HCEC 1CT (cell line): ENCODE measurements at places on chromosomes 13 and 19.
A peak's percentile ranks its signal among the peaks of the same experiment; 100 is the strongest.

DNA sequence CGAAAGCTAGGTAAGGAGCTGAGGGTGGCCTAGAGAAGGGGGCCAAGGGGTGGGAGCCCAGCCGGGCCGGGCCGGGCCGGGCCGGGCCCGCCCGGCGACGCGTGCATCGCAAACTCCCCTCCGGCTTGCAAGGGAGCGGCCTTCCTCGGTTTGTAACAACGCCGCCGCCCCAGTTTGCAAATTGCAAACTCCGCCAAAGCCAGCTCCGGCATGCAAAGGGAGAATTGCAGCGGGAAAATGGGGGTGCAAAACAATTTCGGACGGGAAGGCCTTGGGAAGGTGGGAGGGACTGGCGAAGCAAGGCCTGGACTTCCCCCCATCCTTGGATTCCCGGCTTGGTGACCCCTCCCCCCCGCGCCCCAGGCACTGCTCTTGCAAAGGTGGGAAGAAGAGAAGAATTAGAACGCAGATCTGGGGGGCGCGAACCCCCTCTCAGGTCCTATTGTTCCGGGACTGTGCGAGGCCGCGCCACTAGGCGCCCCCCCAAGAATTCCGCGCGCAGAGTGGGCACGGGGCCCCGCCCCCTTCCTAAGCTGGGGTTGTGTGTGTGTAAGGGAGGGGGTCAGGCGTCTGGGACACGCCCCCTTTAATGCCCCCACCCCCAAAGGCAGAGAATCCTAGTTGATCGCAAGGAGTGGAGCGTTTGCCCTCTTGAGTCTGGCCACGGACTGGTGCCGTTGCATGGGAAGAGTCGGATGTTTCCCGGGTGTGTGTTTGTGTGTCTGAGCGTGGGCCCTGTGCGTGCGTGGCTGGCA lies 926 bp downstream of the PRR12 start:
- peak; percentile 59 for DNase-seq

DNA sequence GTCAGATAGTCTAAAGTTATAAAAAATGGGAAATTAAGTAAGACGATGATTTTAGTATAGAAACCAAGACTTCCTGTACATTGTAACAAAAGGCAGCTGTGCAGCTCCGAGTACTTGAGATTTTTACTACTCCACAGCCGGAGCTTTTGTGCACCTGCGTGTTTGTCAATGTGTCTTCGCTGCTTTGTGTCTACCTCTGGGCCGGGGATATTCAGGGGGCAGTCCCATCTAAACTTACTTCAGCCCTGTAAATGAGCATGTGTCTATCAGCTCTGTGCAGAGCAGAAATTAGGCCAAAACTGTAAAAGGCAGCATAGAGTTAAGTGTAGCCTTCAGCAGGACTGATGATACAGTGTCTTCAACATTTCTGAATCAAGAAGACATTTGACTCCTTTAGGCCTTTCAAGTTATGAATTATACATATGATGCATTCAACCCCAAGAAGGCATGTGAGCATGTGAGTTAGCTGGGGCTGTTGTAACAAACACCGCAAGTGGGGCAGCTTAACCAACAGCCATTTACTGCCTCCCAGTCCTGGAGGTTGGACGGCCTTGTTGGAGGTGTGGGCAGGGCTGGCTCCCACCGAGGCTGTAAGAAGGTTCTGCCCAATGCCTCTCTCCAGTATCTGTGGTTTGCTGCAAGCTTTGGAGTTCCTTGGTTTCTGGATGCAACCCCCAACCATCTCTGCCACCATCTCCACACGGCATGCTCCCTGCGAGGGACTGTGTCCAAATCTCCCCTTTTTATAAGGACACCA lies 191.0 kb upstream of the IRS2 start:
- no peak for DNase-seq

DNA sequence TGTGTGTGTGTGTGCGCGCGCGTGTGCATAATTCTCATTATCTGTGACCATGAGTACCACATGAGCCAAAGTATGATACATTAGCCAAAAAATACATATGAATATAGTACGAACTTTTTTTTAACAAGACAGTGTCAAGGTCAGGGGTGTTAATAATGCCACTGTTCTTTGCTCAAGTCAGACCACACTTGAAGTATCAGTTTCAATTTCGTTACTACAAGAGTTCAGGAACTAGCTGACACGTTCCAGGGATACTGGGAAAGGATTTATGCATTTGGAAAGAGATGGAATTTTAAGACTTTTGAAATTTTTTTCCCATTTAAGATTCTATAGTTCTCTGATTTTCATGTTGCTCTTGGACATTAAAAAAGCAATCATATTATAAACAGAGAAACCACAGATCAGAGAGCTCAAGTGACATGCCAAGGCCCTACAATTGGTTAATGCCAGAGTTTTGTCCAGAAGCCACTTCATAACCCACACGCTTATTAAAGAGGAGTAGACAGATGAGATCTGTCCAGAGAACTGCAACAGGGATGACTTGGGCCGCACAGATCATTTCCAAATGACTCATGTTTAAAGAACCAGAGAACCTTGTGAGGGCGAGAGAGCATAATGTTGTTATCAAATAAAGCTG lies 718.8 kb upstream of the SGCG start:
- no peak for DNase-seq

- DNase-seq = peak; percentile 85
These were observed 21.8 kb downstream of the HCN2 start for GRCh38 chr19:611481-611868.

- DNase-seq = no peak
These were observed 143.6 kb upstream of the SLITRK1 start for GRCh38 chr13:84025824-84026223.

DNA sequence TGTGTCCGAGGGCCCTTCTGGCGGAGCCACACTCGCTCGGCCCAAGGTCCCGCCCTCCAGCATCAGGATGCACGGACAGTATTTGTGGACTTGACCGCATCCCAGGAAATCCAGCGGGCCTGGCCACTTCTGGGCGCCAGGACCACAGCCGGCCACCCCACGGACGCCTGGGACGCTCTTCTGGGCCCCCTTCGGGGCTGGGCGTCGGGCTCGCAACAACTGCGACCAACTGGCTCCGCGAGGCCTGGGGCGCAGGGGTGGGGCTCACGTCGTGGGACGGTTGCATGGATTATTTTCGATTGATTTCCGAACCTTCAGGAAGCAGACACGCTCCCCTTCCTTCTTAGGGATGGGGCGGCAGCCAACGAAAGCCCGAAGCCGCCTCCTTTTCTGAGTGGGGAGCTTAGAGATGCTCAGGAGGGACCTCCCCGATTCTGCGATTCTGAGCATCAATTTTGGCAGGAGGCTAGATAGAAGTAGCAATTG lies 521 bp upstream of the NUP58 start:
- DNase-seq = no peak

DNA sequence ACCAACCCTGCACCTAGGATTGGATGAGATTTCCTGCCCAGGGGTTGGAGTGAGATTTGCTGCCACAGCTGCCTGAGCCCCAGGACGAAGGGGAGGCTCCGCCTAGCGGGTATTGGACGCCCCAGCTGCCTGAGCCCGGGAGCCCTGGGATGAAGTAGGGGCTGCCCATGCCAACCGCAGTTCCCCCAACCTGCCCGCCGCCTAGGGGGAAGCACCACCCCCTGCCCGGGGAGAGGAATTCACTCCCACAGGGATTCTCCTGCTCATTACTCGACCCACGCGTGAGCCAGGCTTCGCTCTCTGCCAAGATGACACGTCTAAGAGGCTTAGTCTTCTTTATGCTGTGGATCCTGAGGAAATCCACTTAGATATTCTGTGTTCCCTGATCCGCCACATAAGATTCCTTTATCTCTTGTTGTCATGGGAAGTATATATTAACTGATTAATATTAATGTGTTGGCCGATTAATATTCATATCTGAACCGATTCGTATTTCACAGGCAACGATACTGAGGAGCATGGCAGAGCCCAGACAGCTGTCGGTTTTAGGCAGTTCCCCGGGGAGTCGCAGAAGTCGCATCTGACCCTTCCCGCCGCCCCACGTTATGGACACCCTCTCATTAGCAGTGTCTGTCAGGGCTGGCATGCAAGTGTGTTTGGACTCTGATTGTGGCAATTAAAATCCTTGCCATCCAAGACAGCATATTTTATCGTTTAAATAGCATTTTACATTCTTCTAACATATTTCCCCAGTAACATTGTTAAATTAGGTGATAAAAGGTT lies 44.5 kb upstream of the KCTD15 start:
- DNase-seq = no peak

- DNase-seq = no peak
These were observed 68.0 kb upstream of the GPR183 start for GRCh38 chr13:99374994-99375737.

GRCh38 chr13:77416666-77417212 lies 89.8 kb upstream of the MYCBP2 start:
- no peak for DNase-seq

GRCh38 chr19:56156768-56157167 lies 15.7 kb downstream of the ZNF444 start:
- no peak for DNase-seq

DNA sequence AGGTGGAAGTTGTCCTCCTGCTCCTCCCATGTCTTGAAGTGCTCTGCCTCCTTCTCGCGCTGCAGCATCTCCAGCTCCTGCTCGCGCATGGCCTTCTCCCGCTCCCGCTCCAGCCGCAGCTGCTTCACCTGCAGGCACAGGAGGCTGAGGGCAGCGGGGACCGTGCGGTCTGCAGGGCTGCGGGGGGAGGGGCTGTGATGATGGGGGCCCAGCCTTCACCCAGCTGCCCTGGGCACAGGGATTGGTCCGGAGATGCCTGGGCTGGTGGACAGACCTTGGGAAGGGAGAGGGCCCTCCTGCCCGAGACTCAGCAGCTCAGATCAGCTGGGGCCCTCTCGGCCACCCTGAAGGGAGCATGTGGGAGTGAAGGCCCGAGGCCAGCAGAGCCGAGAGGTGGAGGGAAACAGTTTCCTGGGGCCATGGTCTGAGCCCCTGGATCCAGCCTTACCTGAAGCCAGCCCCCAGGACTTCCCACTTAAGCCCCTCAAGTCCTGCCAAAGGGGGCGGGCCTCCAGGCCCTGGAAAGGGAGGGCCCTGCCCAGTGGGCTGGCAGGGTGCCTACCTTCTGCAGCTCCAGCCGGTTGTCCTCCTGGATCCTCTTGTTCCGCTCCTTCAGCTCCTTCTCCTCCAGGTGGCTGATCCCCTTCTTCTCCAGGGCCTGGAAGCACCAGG lies 6.3 kb downstream of the CACTIN start:
- DNase-seq = no peak

GRCh38 chr19:45508861-45509691 lies 1.8 kb downstream of the VASP start:
- DNase-seq = peak; percentile 70

- DNase-seq = no peak
These were observed 319.9 kb upstream of the DACH1 start for GRCh38 chr13:72186730-72187422.
